Body of pancreas (tissue), 4 donors: ENCODE measurements at places on chromosomes 5 and 9. TPM values are rescaled to one million over a fixed set of nuclear protein-coding genes. Genes with fewer than 3 reads are reported as not detected.

- DNase-seq: no peak
These were observed 133.9 kb upstream of the ERCC6L2 start for GRCh38 chr9:95741631-95742030.

- DNase-seq: no peak
These were observed 666.8 kb downstream of the PTPRD start for GRCh38 chr9:9945966-9946365.

GRCh38 chr9:111301195-111301594 is 28.8 kb downstream of the OR2K2 start:
- no peak for DNase-seq

DNA sequence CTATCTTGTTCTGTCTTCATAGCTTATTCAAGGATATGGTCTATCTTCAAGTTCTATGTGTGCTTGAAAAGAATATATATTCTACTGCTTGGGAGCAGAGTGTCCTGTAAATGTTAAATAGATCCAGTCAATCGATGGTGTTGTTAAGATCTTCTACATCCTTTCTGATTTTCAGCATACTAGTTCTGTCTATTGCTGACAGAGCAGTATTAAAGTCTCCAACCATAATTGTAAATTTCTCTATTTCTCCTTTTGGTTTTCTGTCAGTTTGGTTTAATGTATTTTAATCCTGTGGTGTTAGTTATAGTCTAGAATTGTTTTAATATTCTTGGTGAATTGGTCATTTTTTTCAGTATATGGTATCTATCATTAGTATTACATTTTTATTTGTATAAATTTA is 124.0 kb upstream of the COX7C start:
- no peak for DNase-seq

GRCh38 chr9:99299211-99300102 is 77.4 kb downstream of the SEC61B start:
- DNase-seq: no peak

- DNase-seq: no peak
These were observed 17.9 kb downstream of the FGD3 start for GRCh38 chr9:92965061-92965758.

DNA sequence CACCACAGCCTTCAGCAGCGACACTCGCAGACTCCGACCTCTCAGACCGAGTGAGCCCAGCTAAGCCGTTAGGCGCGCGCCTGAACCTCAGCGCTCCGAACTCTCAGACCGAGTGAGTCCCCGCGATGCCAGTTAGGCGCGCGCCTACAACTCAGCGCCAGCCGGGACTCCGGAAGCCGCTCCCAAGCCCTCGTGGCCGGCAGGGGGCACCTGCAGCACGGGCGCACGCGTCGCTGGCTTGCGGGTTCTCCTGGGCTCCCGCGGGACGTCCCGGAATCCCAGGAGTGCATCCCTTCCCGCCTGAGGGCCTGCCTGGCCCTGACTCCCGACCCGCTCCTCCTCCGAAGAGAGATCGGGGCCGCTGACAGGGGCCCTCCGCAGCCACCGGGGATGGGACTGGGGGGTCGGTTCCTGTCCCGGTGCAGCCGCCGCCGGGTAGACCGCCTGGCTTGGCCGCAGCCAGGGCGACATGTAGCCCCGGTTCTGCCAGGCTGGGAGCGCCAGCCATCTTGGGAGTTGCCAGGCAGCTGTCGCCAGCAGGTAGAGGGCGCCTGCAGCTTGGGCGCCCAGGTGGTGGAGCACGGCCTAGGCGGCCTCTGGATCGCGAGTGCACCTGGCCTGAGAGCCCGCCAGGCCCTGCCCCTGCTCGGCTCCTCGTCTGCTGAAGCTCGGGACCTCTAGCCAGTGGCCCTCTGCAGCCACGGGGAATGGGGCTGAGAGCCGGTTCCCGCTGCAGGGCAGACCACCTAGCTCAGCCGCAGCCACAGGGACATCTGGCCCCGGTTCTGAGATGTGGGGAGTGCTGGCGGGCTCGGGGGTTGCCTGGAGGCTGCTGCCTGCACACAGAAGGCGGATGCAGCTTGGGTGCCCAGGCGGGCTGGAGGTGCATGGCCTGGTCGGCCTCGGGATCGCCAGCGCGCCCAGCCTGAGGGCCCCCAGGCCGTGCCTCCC is at the start of gene ANKRD18A:
TSS of gene ANKRD18A (minus strand) at position 114 of the 951 bp plus-strand sequence. CDS start 311 bp downstream, outside the sequence.
- DNase-seq: peak; percentile 93

DNA sequence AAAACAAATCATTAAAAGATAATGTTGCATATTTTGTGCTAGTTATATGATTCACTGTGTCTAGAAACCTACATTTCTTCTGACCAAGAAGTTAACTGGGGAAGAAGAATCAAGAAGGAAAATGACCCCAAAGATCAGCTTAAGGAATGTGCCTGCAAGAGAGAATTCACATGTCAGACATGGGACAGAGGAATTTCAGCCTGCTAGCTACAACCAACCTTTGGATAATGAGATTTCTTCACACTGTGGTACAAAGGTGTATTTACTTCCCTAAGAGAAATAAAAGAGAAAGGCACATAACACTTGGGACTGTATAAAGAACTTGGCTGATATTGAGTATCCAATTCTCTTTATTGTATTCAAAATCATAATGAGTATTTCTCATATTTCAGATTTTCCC is 39.6 kb upstream of the ELL2 start:
- no peak for DNase-seq

- no peak for DNase-seq
These were observed 39.2 kb downstream of the SHC3 start for GRCh38 chr9:89139455-89139854.

DNA sequence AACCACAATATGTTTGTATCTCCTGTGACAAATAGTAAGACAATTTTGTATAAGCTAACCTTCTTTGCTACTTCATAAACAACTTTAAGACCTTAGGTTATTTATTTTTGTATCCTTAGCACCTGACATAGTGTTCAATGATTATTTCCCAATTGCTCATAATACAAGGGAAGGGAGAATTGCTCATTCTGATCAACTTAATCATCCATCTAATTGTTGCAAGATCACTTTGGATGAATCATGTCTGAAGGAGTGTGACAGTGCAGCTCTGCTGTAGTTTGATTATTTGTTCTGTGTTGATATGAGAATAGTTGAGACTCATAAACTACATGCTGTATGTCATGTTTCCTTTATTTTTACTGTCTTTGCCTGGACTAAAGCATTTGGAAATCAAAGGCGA is 721.3 kb upstream of the SEMA6A start:
- DNase-seq: no peak

- no peak for DNase-seq
These were observed 59.9 kb downstream of the ABLIM3 start for GRCh38 chr5:149201121-149201637.

- no peak for DNase-seq
These were observed 40.7 kb upstream of the CTXN3 start for GRCh38 chr5:127608077-127608660.

DELE1 gene
- total RNA-seq: 100 TPM

TAF11L5 gene
- total RNA-seq: not detected

NOL6 gene
- total RNA-seq: 23.1 TPM

FAM169A gene
- total RNA-seq: 2.0 TPM

ARHGEF37 gene
- 5.9 TPM for total RNA-seq

PTGS1 gene
- total RNA-seq: 2.1 TPM

TRIM7 gene
- 17.9 TPM for total RNA-seq

CARD6 gene
- 5.4 TPM for total RNA-seq
